Naive thymus-derived CD8-positive, alpha-beta T cell (primary cell): ENCODE measurements at places on chromosomes 3 and 15.

DNA sequence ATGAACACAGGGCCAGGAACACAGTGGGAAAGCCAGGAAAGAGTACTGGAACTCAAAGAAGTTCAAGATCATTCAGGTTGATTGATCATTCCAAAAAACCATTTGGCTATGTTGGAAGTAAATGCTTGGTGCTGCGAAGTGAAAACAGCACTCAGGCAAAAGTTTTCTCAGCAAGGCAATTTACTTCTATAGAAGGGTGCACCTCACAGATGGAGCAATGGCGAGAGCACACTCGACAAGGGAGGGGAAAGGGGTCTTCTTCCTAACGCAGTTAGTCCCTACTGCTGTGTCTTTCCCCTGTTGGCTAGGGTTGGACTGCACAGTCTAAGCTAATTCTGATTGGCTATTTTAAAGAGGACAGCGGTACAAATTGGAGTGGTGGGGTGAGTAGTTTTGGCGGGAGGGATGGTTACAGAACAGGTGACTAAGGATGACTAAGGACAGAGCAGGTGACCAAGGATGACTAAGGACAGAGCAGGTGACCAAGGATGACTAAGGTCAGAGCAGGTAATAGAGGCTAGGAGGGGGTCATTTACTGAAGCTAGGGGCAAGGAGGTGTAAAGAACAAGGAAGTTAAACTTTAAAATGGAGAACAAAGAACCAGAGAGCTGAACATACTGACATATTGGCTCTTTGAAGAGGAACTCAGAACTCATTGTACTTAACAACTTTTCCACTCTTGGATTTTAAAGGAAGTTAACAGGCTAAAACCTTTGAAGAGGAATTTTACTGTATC is 43.3 kb downstream of the HOMER2 start:
- no peak for DNase-seq

DNA sequence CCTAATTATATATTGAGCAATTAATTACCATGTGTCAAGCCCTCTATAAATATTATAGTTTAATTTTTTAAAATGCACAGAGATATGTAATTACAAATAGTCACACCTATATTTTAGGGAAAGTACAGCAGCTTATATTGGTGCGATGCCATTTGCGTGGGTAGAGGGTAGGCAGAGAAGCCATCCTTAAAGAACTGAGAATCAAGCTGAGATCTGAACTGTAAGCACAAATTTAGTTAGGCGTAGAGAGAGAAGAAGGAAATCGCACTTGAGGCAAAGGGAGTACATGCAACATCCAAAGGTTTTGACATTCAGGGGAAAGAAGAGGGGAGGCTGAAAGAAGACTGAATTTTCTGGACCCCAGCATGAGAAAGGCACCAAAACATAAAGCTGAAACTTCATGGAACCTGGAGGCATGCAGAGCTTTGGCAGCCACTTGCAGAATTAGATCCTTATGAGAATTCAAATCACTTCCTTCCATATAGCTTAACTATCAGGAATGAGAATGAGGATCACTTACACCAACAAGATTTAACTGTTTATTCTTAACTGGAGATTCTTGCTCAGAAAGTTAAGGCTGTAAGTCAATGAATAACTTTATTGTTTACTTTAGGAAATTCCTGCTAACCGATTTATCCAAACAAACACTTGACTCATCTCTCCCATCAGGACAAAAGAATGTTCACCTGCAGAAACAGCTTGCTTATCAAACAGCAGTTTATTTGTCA is 114.3 kb downstream of the TGFBR2 start:
- no peak for DNase-seq

DNA sequence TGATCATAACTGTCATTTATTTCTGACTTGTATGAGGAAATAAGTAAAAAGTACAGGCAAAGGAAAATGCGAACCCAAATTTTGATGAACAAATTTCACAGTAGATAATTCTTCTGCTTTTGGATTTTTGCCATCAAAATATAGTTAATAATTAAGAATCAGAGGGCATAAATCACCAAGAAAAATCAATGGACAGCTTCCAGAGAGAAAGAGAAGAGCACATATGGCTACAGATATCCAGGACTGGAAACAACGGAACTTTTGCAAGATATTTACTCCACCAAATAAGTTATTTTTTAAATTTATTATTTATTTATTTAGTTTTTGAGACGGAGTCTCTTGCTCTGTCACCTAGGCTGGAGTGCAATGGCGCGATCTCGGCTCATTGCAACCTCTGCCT is 35.1 kb upstream of the NANOGP8 start:
- DNase-seq = no peak

- no peak for DNase-seq
These were observed 128.9 kb downstream of the TFG start for GRCh38 chr3:100838157-100838556.

GRCh38 chr3:139519998-139520737 is 19.4 kb downstream of the RBP1 start:
- no peak for DNase-seq

GRCh38 chr3:129855832-129856419 is 37.6 kb downstream of the TMCC1 start:
- DNase-seq = no peak

DNA sequence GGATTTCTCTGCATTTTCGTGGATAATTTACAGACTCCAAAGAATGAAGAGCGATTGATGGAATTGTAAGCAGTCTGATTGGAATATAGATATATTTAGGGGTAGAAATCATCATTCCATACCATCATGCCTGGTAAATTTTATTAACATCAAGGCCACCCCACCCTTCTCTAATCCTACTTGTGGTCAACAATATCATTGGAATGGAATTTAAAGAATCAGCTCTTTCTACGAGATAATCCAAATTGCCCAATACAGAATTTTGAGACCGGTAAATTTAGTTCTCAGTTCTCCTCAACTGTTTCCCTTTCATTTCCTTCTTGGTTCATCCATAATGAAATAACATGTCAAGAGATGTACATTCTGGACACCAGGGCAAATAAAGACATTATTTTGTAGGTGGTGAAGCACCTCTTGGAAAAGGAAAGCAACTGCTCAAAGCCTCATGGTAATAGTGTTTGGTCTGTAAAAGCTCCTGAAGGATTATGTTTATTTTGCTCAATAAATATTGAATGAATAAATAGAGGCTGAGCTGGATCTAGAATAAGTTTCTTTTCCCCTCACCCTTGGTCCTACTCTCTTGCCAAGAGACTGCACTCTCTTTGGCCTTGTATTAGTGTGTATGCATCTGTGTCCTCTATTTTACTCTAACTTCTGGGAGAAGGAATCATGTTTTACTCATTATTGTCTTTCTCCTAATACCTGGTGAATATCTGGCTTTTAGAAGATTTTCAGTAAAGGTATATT is 133.7 kb upstream of the BCL6 start:
- DNase-seq = no peak

DNA sequence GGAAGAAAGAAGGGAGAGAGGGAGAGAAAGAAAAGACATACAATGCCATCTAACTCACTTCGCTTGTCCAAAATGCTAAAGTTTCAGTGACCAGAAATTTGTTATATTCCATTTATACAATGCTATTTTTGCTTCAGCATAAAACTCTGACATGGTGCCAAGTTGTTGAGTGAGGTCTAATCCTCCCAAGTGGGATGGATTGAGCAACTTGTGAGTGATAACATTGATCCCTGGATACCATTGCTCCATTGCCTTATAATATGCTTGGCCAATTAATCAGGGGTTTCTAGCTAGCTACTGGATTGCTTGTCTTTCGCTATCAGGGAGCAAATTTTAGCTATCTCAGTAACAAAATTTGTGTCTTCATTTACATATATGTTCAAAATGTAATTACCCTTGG is 615.6 kb upstream of the DPPA4 start:
- DNase-seq = no peak

- no peak for DNase-seq
These were observed 100.1 kb upstream of the GBE1 start for GRCh38 chr3:81861593-81861992.

DNA sequence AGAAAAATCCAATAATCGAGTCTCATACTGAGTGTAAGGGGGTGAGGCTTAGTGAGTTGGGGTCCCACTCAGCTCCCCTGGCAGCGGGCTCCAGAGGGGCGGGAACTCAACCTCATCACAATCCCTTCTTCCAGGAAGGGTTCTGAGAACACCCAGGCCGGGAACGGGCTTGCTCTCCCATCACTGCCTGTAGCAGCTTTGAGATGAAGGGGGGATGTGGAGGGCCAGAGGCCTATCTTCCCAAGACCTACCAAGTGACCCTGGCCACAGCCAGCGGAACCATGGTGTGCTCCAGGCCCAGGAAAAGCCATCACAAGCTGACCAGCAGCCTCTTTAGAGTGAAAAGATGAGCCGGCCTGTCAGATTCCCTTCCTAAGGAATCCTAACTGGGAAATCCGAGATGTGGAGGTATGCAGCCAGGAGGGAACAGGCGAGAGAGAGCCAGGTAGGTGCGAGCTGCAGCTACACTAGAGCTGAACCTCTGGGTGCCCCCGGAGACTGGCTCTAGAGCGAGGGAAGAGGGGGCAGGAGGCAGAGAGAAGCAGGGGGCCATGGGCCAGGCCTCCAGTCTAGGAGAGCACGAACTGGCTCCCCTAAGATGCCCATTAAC is 18.5 kb downstream of the GRAMD2A start:
- DNase-seq = no peak

- DNase-seq = no peak
These were observed 57.5 kb downstream of the LPP start for GRCh38 chr3:188211476-188211875.

DNA sequence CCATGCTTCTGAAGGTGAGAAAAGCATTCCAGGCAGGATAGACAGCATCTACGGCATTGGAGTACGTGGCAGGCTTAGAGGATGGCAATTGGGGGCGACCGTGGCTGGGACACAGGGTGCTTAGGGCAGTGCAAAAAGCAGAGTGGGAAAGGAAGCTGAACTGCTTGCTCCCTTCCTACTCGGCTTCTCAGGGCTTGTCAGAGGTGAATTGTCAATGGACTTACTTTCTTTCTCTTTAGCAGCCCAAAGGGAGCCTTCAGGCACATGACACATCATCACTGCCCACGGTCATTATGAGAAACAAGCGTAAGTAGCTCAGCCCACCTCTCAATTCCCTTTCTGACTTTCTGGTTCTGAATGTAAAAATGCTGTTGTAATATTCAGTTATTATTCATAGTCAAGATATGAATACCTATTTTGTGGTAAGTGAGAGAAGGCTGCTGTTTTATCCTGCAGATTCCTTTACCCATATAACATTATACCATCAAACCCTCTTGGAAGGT is 84.3 kb downstream of the KLHL25 start:
- no peak for DNase-seq

DNA sequence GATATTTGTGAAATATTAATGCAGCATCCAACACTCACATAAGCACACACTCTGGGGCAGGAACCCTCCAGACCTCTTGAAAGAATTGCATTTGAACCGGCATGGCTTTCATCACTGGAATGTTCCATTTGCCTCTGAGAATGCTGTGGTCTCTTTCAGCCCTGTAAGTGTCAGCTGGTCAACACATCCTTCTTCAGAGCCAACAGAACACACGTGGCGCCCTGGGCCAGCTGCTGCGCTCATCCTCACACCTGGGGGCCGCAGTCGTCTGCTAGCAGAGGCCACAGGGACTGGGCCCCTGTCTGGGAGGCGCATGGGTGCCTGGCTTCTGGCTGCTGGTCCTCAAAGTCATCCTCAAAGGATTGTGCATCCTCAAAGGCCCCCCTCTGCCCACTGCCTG is 71.4 kb upstream of the HERC1 start:
- no peak for DNase-seq

DNA sequence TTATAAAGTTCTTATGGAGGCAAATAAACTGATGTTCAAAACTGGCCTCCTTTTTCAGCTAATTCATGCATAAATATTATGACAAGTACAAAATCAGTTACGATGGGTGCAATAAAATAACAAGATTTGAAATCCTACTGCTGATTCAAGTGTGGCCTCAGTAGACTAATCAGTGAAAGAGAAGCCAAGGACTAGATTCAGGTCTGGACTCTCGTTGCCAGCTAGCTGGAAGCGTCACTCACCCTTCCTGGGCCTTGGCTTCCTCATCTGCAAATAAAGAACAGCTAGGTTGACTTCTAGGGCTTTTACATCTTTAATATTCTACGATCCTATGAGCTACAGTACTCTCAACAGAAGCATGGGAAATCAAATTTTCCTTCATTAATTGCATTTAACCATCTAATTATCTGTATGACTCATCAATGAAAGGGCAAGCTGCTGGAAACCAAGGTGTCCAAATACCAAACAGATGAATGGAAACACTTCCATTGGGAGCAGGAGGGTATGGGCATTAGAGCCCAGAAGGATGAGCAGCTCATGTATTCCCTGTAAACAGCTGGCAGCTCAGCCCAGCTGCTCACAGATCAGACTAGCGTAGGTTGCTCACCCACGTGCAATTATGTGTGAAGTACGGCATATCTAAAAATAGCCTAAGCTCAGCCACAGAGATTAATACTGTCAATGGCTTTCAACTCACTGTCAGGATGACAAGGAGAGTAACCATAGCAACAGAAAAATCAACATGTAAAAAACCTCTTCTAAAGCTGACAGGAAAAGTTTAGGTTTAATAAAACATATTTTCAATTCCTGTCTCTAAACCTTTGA is 294.8 kb downstream of the PLCL2 start:
- DNase-seq = peak; percentile 4

- no peak for DNase-seq
These were observed 10.5 kb downstream of the MYRIP start for GRCh38 chr3:39819899-39820298.

GRCh38 chr3:49327485-49327884 is 12.4 kb downstream of the USP4 start:
- no peak for DNase-seq

- DNase-seq = peak; percentile 1
These were observed 29.2 kb downstream of the NEO1 start for GRCh38 chr15:73081321-73081958.

- DNase-seq = no peak
These were observed 27.4 kb downstream of the SRGAP3 start for GRCh38 chr3:9222049-9222448.
